ENCODE measurements at places on chromosomes 3 and 15.

- no peak for DNase-seq
Observed at GRCh38 chr15:45645026-45645980, 10.5 kb downstream of the SQOR start.

DNA sequence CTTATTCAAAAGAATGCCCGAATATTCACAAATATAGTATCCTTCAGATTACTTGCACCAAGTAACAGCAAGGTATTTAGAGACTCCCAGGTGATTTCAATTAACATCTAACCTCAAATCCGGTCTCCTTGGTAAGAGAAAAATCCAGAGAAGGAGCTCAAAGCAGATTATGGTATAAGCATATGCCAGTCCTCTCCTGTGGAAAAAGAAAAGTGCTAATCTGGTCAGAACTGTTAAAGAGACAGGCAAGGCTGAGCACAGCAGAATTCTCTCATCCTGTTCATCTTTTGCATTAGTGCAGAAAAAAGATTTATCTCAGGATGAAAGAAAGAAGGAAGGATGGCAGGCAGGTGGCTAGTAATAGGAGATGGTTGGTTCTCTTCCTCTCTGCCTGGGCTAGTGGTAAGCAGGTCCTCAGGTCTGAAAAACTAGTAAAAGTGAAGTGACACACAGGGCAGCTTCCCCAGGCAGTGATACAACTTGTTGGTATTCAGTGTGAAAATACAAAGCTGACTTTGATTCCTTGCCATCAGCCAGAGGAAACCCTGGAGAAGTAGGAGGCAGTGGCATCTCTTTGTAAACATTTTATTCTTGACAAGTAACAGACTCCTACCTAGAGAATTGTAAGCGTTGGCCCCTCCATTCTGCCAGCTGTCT, 14.2 kb downstream of the ATXN7 start:
- no peak for DNase-seq

GRCh38 chr15:37876900-37877299, 57.5 kb upstream of the TMCO5A start:
- no peak for DNase-seq

DNA sequence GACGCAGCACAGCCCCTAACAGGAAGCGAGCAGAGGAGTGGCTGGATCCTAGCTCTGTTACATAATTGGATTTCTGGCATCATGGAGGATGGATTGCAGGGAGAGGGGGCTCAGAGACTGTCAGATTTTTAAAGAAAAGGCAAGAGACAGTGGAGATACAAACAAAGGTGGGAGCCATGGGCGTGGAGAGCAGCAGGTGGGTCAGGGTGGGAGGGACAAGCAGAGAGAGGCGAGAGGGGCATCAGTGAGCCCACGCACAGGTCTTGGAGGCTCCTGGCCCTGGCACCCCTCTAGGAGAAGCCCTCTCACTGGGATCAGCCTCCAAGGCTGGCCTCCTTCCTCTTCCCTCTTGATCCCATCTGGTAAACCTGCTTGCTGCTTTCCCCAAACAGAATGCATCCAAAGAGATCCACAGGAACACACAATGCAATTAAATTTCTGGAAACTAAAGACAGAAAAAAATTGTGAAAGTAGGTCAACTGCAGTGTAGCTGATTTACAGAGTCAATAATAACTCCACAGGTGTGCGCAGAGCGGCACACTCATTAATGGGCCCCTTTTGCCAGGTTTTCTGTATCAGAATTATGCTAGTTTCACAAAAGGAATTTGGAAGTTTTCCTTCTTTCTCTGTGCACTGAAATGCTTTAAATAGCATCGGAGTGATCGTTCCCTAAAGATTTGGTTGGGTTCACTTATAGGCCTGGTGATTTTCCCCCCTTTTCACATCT, 66.1 kb downstream of the LSM3 start:
- DNase-seq, result no peak

GRCh38 chr3:39387411-39387975, 4.3 kb downstream of the SLC25A38 start:
- no peak for DNase-seq

- DNase-seq, result no peak
Observed at GRCh38 chr3:69085168-69085832, 563 bp downstream of the ARL6IP5 start.

All from activated effector memory CD4-positive, alpha-beta T cell treated with Interleukin-2 at 50 U/mL for 16 hours (primary cell).